ENCODE measurements at places on chromosomes 2 and 18.

GRCh38 chr2:240322231-240322955 lies 113.1 kb upstream of the GPC1 start:
- DNase-seq, result no peak

GRCh38 chr18:77003316-77003715 lies 129.3 kb downstream of the MBP start:
- DNase-seq, result no peak

DNA sequence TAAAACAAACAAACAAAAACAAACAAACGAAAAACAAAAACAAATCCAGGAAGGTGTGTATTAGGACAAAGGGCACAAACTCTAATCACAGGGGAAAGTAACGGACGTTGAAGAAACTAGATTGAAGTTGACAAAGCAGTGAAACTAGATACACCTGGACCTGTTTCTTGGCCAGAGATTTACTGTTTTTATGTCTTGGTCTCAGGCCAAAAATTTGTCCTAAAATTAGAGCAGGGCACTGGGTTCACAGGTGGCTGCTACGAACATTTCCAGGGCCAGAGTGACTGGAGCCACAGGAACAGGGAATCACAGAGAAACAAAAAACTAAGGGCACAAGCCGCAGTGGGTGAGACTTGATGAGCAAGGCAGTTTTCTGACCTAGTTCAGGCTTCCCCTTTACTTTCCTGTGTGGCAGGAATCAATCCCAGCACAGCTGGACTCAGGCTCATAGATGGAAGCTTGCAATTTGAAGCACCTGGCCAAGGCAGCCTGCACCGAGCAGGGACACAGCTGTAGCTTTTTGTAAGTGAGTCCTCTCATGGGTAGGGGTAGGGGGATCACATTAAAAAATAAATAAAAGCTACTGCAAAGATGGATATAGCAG lies 329.4 kb downstream of the DLGAP1 start:
- DNase-seq, result no peak

- DNase-seq, result no peak
Observed at GRCh38 chr18:23568281-23569138, 17.8 kb downstream of the NPC1 start.

GRCh38 chr18:34959211-34959829 lies 81.9 kb upstream of the MAPRE2 start:
- DNase-seq, result no peak

- no peak for DNase-seq
Observed at GRCh38 chr18:42174909-42175308, 219.9 kb downstream of the PIK3C3 start.

- DNase-seq, result no peak
Observed at GRCh38 chr2:238925816-238926521, 78.1 kb downstream of the TWIST2 start.

- DNase-seq, result no peak
Observed at GRCh38 chr2:27800856-27801255, 29.3 kb downstream of the MRPL33 start.

DNA sequence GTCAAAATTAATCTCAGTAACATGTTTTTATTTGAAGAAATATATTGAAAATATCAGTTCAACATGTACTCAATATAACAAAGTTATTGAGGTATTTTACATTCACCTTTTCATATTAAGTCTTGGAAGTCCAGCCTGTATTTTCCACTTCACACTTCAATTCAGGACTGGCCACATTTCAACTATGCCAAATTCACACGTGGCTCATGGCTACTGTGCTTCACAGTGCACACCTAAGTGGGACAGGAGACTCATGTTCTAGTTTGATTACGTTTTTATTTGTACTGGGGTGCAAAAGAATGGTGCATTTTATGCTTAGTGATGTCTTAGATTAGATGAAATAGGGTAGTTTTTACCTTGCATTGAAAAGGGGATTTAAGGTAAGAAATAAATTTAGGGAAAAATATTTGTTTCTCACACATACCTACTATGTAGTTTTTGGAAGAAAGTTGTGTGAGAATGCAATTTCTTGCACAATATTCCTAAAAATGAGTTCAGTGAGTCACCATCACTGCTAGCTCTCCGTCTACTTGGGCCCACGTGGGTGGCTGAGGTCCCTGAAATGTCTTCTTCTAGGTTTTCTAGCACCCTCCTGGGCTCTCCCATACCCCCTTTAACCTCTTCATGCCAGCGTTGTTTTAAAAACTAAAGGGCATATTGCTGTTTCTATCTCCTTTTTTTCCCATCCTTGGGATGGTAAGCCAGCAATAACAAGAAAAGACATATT lies 87.0 kb downstream of the ST6GAL2 start:
- DNase-seq, result no peak

GRCh38 chr18:65422544-65423136 lies 328.2 kb upstream of the CDH7 start:
- DNase-seq, result no peak
